Stimulated activated CD4-positive, alpha-beta T cell treated with anti-CD3 and anti-CD28 coated beads, Interleukin-1b, Interleukin-23, amount 100 ng/mL, for 24 hours (primary cell): ENCODE measurements at places on chromosomes 3 and 15.

- DNase-seq = no peak
Observed at GRCh38 chr3:134850761-134851160, 55.7 kb downstream of the EPHB1 start.

- DNase-seq = no peak
Observed at GRCh38 chr15:25224396-25224795, 214.4 kb downstream of the UBE3A start.

DNA sequence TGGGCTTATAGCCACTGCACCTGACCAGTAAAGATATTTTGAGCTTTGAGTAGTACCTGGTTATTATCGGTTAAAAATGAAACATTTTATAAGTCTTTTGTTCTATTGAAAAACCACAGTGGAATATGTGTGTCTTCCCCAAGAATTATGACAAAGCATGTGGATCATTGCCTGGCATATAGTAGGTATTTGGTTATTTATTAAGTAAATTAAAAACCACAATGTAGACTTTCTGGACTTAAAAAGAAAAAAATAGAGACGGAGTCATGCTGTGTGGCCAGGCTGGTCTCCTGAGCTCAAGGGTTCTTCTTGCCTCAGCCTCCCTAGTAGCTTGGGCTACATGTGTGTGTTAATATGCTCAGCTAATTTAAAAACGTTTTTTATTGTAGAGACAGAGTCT is 43.5 kb downstream of the UBE2E2 start:
- DNase-seq = no peak

DNA sequence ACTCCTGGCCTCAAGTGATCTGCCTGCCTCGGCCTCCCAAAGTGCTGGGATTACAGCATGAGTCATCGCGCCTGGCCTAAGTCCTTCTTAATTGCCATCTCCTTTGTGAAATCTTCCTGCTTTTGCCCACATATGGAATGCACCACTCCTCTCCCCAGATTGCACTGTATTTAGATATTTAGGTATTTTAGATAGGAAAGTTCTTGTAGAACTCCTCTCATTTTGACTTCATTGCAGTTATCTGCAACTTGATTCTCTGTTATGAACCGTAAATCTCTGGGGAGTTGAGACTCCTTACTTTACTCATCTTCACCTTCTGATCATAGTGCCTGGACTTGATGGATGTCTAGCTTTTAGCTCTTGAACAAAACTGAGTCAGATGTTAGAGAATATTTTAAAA is 150.7 kb downstream of the AKAP13 start:
- no peak for DNase-seq

DNA sequence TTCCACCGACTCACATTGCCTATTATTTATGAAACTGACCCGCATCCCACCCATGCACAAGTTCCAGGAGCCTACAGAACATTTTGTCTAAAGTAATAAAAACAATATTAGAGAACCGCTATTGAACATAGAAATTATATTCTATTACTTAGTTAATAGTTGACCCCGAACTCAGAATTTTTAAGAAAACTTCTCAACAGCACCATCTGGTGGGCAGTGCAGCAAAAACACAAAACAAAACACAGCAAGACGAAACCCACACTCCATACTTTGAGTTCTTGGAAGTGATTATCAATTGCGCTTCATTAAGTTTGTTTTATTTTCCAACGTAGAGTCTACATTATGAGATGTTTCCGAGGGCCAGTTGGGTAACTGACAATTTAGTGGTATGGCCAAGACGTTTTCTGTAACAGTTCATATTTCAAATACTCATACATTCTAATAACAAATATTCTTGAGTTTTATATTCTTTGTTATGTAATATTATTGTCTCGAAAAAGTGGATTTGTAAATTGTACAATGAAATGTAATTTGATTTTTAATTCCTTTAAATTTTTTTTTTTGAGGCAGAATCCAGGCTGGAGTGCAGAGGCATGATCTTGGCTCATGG is 24.0 kb upstream of the C3orf70 start:
- DNase-seq = no peak

DNA sequence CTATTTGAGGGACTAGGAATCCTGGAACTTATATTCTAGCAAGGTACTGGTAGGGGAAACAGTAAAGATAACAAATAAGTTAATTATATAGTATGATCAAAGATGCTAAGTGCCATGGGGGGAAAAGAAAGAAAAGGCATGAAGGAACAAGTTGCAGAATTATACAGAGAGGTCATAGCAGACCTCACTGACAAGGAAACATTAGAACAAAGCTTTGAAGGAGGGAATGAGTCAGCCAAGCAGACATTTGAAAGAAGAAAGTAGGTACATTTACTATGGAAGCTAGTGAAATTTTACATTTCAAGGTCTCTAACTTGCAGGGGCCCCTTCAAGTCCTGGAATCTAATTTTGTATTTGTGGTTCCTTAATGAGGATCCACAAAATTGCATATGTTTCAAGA is 57.2 kb upstream of the TIPARP start:
- no peak for DNase-seq

GRCh38 chr3:144104186-144104585 is 132.6 kb downstream of the DIPK2A start:
- no peak for DNase-seq

DNA sequence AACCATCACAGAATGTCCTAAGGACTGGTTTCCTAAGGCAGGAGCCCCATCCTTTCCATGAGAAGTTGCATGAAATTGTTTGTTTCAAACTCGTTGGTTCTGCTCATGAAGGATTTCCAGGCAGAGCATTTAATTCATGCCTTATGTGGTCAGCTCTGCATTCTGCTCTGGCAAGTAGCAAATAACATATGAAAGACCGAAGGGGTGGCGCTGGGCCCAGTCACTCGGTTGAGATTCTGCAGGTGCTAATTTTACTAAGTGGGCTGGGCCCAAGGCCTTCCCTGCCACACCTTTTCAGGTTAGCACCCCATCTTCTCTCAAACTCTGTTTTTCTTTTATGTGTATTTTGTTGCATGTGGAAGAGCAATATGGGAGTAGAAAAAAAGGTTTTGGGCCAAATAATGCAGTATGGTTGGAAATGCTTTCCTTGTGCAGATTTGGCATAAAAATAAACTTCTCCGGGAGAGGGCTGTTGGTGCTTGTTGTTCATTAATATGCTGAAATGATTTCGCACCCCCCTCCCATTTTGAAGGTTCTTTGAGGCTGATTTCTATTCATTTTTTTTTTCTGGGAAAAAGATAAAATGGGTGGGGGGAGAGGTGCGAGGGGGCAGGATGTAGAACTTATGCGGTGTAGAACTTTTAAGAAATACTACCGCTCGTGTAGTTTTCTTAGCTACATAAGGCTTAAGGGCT is 182.9 kb upstream of the FEZF2 start:
- DNase-seq = no peak

GRCh38 chr3:126277629-126278378 is 79.4 kb downstream of the KLF15 start:
- DNase-seq = no peak

- no peak for DNase-seq
Observed at GRCh38 chr3:16929311-16929710, 44.6 kb downstream of the PLCL2 start.
